Omental fat pad (tissue), 4 donors: ENCODE measurements at places on chromosomes 12 and 14. TPM values are rescaled to one million over a fixed set of nuclear protein-coding genes. Genes with fewer than 3 reads are reported as not detected.

TAS2R14 gene
- 2.0 TPM for total RNA-seq

VDR gene
- 5.8 TPM for total RNA-seq

GYS2 gene
- total RNA-seq, result 0.19 TPM

MUCL1 gene
- total RNA-seq, result not detected

NPFF gene
- total RNA-seq, result not detected

FSCB gene
- not detected for total RNA-seq

DNA sequence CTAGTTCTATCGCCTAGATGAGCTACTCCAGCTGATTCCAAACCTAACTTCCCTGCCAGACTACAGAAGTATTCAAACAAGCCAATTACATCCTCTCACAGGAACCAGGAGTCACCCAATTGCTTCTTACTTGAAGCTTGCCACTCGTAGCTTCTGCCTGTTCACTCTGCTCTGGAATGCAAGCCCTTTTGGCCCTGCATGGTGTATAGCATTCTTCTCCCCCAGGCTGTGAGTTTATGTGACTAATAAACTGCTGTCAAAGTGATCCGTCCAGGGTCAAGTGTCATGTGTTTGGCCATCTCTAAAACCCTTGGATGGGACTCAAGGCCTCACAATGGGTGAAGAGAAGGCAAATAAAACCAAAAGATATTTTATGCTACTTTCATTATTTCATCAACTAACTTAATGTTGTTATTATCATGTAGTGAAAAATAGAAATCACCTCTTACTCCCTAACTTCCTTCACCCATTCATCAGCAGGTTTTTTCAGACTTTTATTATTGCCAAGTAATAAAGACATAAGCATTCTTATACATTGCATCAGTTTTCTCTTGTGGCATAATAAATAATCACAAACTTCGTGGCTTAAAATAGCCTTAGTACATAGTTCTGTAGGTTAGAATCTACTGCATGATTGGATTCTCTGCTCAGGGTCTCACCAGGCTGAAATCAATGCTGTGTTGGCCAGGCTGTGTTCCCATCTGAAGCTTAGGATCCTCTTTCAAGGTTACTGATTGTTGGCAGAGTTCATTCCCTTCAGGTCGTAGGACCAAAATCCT lies 1981.7 kb upstream of the FLRT2 start:
- DNase-seq, result no peak

DNA sequence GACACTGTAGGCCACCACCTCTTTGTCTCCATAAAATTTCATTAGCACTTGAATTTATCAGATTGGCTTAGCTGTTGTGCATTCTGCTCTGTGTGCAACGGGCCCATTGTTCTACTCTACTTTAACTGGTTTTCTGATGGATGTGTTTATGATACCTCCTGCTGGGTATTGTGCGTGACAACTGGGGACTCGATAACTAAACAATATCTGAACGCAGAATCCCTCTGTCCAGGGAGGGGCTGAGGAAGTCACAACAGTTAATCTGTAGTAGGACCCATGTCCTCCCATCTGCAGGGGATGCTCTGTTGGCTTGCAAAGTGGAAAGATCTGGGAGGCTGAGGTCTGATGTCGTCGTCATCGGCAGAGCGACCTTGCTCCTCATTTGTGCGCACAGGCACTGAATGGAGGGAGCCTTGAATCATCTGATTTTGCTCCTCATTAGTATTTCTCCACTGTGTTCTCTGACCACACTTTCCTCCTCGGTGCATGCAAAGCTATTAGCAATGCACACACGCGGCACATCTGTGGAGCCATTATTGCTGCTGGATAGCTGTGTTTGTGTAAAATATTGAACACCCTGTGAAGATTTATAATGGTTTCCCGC lies 422.5 kb downstream of the NRXN3 start:
- DNase-seq, result no peak

GRCh38 chr12:128968668-128969067 lies 115.4 kb downstream of the GLT1D1 start:
- DNase-seq, result no peak

GRCh38 chr14:52244997-52245396 lies 22.5 kb upstream of the PTGDR start:
- no peak for DNase-seq

DNA sequence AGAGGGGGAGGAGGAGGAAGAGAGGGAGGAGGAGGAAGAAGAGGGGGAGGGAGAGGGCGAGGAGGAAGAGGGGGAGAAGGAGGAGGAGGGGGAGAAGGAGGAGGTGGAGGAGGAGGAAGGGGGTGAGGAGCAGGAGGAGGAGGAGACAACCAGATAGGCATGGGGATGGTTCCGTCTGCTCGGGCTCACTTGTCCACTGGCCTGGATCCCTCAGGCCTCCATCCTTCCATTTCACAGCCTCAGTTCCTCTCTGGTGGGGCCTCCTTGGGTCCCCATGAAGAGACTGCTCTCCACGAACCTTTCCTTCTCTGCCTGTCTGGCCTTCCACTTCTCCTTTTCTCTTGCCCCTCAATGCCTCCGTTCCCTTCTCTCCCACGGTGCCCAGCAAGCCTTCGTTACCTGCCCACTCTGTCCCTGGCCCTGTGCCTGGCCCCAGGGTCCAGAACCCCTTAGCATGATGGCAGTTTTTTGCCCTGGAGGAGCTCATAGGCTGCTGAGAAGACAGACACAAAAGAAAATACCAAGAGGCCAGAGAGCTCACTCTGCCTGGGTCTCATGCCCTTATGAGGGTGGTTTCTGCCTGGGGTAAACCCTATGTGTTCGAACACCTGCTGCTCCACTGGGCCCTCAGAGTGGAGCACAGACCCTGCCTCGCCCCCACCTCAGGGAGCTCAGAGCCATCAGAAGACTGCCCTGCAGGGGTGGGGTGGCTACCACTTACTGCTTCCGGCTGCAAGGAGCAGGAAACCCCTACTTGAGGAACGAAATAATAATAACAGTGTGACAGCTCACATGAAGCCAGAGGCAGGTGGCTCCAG lies 11.7 kb upstream of the CACNA2D4 start:
- DNase-seq, result no peak

DNA sequence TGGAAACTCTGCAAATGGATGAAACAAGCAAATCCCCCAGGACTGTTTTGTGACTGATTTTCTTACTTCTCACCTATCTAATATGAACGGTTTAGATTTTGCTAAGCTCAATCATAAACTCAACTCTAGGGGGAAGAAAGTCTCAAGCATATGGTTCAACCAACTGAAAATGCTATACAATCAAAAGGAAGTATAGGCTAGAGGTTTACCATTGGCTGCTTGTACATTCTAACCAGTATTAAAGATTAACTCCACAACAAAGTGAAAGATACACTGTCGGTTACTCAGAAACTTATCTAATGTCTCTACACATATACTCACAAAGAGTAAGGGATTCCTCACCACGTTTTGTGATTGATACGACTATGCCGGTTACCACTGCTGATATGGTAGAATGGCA lies 281.8 kb upstream of the SOX5 start:
- DNase-seq, result no peak

DNA sequence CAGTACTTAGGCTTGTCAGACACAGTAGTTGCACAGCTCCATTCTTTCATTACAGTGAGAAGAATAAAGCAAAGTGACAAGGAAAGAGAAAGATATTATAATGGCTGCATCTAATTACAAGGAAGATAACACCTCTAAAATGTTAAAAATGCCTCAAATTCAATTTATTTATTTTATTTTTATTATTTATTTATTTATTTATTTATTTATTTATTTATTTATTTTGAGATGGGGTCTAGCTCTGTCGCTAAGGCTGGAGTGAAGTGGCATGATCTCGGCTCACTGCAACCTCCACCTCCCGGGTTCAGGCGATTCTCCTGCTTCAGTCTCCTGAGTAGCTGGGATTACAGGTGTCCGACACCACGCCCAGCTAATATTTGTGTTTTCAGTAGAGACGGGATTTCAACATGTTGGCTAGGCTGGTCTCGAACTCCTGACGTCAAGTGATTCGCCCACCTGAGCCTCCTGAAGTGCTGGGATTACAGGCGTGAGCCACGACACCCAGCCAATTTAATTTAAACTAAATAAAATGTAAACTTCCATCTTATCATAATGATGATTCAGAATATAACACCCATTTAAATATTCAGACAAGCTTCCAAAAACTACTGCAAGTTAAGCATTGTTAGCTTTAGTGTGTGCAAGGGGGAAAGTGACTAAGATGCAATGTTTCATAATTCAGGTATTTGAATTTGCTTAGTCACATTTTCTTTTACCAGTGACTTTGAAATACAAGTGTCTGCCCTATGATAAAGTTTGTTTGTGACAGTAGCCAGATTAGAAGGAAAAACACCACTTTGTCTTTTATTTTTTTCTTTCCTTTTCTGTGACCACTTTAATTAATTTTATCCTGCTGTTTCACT lies 2.4 kb upstream of the CFAP54 start:
- DNase-seq, result no peak

GRCh38 chr12:127625176-127625771 lies 641.7 kb upstream of the TMEM132C start:
- DNase-seq, result no peak

- DNase-seq, result no peak
Measured at GRCh38 chr12:54997929-54998522, 13.5 kb upstream of the TESPA1 start.

DNA sequence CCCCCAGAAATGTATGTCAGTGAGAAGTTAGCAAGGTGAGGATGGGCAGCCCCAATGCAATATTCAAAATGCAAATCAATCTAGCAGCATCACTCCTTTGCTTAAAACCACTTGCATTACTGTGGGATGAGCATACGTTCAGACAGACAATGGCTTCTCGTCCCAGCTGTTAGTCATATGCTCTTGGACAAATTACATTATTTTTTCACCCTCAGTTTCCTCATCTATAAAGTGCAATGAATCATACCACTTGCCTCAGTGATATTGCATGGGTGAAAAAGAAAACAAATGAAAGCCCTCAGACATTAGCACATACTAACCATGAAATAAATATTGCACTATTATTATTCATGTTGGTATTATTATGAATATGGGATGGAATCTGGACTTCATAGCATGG lies 132.3 kb downstream of the C12orf75 start:
- no peak for DNase-seq

GRCh38 chr12:2618291-2618995 lies 176.3 kb upstream of the FKBP4 start:
- no peak for DNase-seq

GRCh38 chr12:30106204-30106965 lies 322.6 kb upstream of the TMTC1 start:
- DNase-seq, result no peak

GRCh38 chr12:82687021-82688011 lies 610 bp downstream of the TMTC2 start:
- peak; percentile 24 for DNase-seq

GRCh38 chr14:29738056-29738455 lies 189.6 kb downstream of the PRKD1 start:
- no peak for DNase-seq

DNA sequence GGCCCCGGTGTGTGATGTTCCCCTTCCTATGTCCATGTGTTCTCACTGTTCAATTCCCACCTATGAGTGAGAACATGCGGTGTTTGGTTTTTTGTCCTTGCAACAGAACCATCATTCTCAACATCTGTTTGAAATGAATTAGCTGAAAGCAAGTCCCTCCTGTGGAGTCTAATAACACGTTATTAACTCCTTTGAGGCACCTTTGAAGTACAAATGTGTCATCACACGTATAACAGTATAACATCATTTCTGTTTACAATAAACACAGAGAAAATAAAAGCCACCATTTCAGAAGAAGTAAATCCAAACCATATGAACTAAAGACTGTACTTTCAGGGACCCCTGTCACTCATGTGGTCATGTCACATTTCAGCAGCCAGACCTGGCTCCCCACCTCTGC lies 198.5 kb downstream of the STXBP6 start:
- DNase-seq, result no peak

GRCh38 chr12:95446506-95446900 lies 27.4 kb upstream of the METAP2 start:
- no peak for DNase-seq

DNA sequence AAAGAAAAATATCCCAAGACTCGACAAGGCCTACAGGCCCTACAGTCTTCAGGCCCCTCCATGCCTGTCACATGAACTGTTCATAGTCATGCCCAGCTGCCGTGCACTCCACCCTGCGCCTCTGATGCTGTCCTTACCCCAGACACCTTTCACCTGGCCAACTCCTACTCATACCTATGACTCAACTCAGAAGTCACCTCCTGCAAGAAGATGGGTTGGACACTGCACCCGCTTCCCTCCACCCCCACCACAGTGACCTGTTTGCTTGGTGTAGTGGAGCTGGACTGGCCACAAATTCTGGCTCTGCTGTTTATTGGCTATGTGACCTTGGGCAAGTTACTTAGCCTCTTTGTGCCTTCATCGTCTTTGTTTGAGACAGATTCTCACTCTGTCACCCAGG lies 56.2 kb downstream of the PHETA1 start:
- DNase-seq, result no peak

- no peak for DNase-seq
Measured at GRCh38 chr12:96822641-96823040, 84.4 kb upstream of the NEDD1 start.

GRCh38 chr12:11162502-11162901 lies 8.5 kb upstream of the SMIM10L1 start:
- no peak for DNase-seq

DNA sequence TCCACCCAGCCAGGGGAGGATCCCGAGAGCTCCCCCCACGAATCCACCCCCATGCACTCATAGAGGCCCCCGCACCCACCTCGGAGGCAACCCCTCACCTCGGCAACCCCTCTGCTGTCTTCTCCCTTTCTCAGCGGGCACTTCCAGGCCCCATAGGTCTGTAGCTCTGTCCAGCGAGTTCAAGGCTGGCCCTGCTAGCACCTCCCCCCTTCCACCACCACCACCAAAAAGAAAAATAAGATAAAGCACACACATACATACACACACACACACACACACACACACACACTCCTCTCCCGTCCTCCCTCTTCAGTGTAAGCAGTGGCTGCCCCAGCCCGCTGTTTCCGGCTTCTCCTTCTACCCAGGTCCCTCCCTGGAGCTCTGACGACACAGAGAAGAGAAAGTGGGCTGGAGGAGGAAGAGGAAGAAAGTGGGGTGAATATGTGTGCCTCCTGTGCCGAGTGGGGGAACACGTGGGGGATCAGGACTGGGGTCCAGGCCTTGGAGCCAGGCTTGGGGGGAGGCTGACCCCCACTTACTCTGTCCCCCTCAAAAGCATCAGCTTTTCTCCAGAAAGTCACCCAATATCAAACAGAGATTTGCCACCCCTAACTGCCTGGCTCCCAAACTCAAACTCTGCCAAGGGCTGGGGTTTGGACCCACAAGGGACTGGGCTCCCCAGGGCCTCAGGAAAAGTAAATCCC lies at the start of gene STAT6:
STAT6 (minus strand) TSS at position 332 of the 704 bp plus-strand sequence. CDS start 3,084 bp downstream, outside the sequence.
- DNase-seq, result peak; percentile 62

- DNase-seq, result no peak
Measured at GRCh38 chr14:32724867-32725471, 213.7 kb upstream of the NPAS3 start.

DNA sequence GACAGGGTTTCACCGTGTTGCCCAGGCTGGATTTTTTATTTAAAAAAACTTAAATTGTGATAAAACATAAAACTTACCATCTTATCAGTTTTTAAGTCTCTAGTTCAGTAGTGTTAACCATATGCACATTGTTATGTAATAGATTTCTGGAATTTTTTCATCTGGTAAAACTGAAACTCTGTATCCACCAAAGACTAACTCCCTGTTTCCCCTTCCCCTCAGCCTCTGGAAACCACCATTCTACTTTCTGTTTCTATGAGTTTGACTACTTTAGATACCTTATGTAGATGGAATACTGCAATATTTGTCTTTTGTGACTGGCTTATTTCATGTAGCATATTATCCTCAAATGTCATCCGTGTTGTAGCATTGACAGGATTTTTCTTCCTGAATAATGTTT lies 12.8 kb upstream of the PLEKHG3 start:
- DNase-seq, result no peak

GRCh38 chr12:29702972-29703371 lies 80.8 kb downstream of the TMTC1 start:
- DNase-seq, result no peak
